Panc1 (cell line): ENCODE measurements at places on chromosomes 3 and 15.

DNA sequence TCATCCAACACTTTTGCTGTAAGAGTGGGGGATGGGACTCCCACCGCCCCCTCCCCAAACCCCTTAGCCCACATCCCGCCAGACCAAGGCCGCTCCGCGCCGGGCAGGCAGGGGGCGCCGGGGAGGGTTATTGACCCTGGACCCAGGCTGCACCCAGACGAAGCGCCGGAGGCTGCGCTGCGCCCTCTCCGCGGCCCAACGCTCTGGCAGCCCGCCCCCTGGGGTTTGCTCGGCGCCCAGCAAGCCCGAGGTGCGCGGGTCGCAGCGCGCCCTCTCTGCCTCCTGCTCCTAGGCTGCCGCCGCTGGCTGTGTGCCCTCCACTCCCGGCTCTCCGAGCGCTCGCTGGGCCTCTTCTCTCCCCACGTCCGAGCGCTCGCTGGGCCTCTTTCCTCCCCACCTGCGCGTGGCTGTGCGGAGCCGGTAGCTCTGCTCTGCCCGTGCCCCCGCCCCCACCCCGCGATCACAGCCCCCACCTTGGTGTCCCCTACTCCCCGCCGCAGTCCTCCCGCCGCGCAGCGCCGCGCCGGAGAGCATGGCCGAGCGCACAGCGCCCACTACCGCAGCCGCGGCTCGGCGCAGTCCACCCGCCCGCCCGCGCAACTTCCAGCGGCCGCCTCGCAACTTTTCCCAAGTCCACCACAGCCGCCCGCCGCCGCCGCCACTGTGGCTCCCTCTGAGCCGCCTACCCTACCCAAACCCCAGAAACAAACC is 1.2 kb downstream of the MECOM start:
- DNase-seq, result no peak

GRCh38 chr15:86650094-86650493 is 570.4 kb downstream of the AGBL1 start:
- no peak for DNase-seq

- no peak for DNase-seq
Observed at GRCh38 chr3:32004113-32004765, 22.7 kb downstream of the ZNF860 start.

- no peak for DNase-seq
Observed at GRCh38 chr3:136070953-136071949, 105.7 kb downstream of the PPP2R3A start.

GRCh38 chr3:37924453-37924852 is 62.8 kb downstream of the CTDSPL start:
- DNase-seq, result no peak
